A549 treated with CpdA at 1 μM for 4 hours (cell line): ENCODE measurements at places on chromosomes 4 and X. TPM values are rescaled to one million over a fixed set of nuclear protein-coding genes. Genes with fewer than 3 reads are reported as not detected.

The FGFBP1 gene
- 3.3 to 4.3 TPM (median 3.8 TPM) in 5 replicates for total RNA-seq

The MAGEC1 gene
- total RNA-seq, result 0.01 to 0.10 TPM (median 0.05 TPM) in 4 of 5 replicates, not detected in the other

The HELT gene
- 0.17 TPM in 1 of 5 replicates, not detected in the others for total RNA-seq

The TGIF2LX gene
- not detected in 5 replicates for total RNA-seq
